ENCODE measurements at places on chromosomes 3 and 15. TPM values are rescaled to one million over a fixed set of nuclear protein-coding genes. Genes with fewer than 3 reads are reported as not detected.

THAP10 gene
- total RNA-seq = 3.1 TPM

CD96 gene
- 6.3 TPM for total RNA-seq

GRCh38 chr15:58755350-58755749 is 5.8 kb upstream of the ADAM10 start:
- no peak for DNase-seq

CHRNA3 gene
- not detected for total RNA-seq

COL7A1 gene
- 2.7 TPM for total RNA-seq
